Fibroblast of skin of left quadriceps (primary cell): ENCODE measurements at places on chromosomes 13 and 19.

GRCh38 chr13:31311921-31312320, 112.1 kb downstream of the B3GLCT start:
- DNase-seq, result no peak

GRCh38 chr19:10885201-10886169, 14.1 kb downstream of the CARM1 start:
- DNase-seq, result no peak

DNA sequence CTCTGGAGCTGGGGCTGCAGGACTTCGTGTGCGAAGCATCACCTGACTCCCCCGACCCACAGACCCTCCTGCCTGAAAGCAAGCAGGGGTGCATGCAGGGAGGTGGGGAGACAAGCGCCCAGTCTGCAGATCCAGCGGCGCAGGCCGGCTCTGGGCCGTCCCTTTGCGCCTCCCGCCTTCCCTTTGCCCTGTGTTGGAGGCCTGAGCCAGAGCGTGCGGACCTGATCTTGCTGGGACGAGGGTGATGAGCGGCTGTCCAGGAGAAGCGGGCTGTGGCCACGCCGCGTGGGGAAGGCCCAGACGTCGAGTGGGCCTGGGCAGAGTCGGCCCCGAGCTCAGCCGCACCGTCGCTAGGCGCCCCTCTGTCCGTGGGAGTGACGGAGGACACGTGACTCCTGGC, 5.3 kb upstream of the GRTP1 start:
- no peak for DNase-seq

- DNase-seq, result no peak
These were observed 366.4 kb downstream of the KLF12 start for GRCh38 chr13:73767747-73768315.

DNA sequence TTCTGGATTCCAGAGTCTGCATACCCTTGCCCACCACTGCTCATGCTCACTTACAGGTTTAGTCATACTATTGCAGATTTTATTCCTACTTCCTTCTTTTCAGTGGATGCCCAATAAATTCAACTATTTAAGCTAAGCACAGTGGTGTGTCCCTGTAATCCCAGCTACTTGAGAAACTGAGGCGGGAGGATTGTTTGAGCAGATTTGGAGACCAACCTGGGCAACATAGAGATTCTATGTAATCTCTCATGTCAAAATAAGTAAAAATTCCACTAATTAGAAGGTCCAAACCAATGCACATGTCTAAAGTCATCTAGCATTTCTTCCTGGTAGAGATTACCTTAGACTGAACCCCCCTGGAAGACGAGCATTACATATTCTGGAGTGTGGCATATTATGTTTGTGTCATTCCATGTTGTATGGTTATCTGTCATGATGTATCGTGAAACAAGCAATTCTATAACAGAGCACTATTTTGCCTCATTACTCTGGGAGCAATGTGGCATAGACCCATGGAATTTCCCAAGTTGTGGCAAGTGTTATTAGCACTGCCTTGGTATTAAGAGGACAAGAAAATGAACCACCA, 8.3 kb downstream of the HMGB1 start:
- no peak for DNase-seq

- DNase-seq, result no peak
These were observed 61.5 kb upstream of the TDRD3 start for GRCh38 chr13:60335531-60335930.

DNA sequence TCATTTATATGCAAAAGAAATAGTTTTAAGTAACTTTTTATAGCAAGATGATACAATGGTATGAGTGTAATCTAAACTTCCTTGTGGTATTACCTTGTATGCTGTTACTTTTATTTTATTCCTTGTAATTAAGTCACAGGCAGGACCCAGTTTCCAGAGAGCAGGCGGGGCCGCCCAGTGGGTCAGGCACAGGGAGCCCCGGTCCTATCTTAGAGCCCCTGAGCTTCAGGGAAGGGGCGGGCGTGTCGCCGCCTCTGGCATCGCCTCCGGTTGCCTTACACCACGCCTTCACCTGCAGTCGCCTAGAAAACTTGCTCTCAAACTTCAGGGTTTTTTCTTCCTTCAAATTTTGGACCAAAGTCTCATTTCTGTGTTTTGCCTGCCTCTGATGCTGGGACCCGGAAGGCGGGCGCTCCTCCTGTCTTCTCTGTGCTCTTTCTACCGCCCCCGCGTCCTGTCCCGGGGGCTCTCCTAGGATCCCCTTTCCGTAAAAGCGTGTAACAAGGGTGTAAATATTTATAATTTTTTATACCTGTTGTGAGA, 10.2 kb downstream of the PLPPR3 start:
- DNase-seq, result no peak

GRCh38 chr13:37417060-37417441, 181.5 kb downstream of the POSTN start:
- no peak for DNase-seq

GRCh38 chr13:52195401-52195837, 36.0 kb upstream of the NEK3 start:
- peak; percentile 44 for DNase-seq

DNA sequence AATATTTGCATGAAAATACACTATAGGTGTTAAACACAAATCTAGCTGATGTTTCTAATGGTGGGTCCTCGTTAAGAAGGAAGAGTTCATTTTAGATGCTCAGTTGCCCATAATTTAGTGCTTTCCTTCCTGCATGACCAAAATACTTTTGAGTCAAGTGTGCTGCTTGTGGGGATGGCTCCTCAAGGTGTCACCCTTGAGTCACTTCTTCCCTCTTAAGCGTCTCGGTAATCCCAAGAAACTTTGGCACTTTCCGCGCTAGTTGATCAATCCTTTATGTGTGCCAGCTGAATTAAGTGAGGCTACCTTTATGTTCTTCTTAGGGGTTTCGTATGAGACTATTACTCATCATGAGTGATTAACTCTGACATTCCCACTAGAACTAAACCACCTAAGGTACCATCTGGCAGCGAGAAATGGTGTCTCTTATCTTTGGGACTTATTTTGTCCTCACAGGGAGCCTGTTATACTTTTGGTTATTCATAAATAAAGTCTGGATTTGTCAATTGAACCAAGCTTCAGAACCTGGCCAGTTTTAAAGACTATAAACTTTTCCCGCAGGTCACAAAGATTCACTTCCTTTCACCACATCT, 106.8 kb downstream of the NHLRC3 start:
- peak; percentile 39 for DNase-seq

- peak; percentile 68 for DNase-seq
These were observed 6.0 kb downstream of the AP1M2 start for GRCh38 chr19:10580979-10581631.

- no peak for DNase-seq
These were observed 151.0 kb downstream of the DLEU7 start for GRCh38 chr13:50692396-50692915.

GRCh38 chr19:55460670-55461258, 678 bp downstream of the ISOC2 start:
- peak; percentile 61 for DNase-seq

- DNase-seq, result no peak
These were observed 9.0 kb downstream of the KLK13 start for GRCh38 chr19:51055866-51056265.

DNA sequence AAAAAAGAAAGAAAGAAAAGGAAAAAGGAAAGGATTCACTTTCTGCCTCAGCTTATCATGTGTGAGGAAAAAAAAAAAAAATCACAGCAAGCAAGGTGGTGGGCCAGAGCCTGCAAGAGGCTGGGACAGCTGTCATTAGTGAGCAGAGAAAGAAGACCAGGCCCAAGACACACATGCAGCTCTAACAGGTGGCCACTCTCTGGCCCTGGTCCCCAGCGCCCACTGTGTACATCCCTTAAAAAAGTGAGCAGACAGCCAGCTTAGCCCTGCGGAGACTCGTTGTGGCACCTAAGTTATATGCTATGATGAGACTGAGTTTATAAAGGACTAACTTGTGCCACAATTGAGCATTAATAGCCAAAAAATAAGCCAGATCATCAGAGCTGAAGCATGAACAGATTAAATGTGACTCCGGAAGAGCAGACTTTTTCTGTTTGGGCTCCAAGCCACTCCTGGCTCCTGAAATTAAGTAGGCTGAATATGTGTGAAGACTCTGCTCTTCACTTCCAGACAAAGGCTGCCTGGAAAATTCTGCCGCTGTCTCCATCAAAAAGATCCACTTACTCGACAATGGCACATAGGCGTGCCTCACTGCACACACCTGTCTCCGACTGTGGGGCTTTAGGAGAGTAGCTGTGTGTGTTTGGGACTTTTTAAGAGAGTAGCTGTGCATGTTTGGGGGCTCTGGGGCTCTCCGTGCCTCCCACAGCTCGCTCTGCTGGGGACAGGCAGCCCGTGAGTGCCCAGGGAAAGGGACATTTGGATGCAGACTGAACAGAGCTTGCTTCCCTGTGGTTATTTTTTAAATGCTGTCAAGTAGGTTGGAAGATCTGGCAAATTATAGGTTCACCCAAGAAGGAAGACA, 55.0 kb downstream of the LATS2 start:
- no peak for DNase-seq

- DNase-seq, result no peak
These were observed 96.4 kb downstream of the MBNL2 start for GRCh38 chr13:97318532-97318931.

GRCh38 chr19:48390188-48391099, 907 bp downstream of the KDELR1 start:
- no peak for DNase-seq

- no peak for DNase-seq
These were observed 450 bp downstream of the SELENOW start for GRCh38 chr19:47778954-47779351.

DNA sequence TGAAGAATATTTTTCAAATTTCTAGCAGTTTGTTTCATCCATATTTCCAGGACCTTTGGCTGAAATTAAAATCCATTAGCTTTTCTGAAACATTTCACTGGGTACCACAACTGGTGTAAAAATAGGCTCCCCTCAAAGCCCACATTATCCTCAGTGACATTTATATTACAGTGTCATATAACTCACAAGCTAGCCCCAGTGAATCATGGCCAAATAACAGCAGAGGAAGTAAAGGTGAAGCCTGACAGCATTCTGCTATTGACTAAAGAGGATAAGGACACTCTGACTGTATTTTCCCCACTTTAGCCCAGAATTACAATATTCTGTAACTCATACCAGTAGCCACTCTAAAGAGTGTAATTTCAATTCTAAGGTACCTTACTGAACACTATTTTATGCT, 21.9 kb downstream of the KCTD12 start:
- DNase-seq, result no peak

DNA sequence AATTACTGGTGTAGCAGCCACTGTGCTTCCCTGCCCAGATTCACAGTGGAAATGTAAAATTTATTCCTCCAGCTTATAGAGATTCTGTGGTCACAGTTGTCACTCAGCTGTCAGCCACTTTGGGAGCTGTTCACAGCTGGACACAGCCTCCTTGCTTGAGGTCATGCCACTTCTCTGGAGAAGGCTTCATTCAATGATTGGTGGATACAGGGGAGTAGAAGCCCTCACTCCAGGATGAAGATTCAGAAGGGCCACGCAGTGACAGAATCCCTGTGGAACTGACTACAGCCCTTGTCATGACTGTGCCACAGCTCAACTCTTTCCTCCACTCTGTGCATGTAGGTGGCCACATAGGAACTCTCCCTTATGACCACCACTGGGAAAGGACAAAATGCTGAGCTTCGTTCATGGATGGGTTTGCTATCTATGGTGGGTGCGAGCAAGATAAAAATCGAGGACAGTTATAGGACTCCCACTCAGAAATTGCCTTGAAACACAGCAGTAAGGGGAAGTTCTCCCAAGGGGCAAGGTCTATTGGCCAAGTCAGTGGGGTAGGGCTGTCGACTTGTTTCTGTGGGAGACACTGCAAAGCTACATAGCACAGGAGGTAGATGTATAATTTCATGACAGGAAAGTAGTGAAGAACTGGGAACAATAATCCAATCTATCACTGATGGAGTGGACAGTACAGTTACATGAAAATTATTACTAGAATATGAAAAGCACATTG, 98.7 kb downstream of the CCNA1 start:
- DNase-seq, result no peak

GRCh38 chr13:37923236-37923635, 53.7 kb upstream of the TRPC4 start:
- no peak for DNase-seq
